ENCODE measurements at places on chromosomes 1 and 21.

DNA sequence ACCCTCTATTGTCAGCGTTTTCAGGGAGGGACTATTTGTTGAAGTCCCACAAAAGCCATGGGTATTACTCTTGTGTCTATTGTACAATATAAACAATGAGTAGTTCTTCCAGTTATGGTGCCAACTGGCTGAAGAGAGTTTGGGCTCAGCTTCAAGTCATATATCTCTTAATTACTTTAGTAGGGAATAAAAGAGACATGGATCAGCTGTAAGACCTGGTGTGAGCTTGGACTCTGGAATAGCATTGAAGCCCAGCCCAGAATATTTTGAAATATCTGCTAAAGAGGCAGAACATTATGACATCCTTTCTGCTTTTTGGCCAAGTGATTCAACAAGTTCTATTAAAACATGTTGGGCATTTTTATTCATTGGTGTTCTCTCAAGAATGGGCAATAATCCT is 224.9 kb downstream of the BACH1 start:
- no peak for DNase-seq

- DNase-seq, result no peak
Measured at GRCh38 chr1:8481650-8482380, 163.9 kb downstream of the SLC45A1 start.

- no peak for DNase-seq
Measured at GRCh38 chr1:174352883-174353608, 94.7 kb upstream of the GPR52 start.

DNA sequence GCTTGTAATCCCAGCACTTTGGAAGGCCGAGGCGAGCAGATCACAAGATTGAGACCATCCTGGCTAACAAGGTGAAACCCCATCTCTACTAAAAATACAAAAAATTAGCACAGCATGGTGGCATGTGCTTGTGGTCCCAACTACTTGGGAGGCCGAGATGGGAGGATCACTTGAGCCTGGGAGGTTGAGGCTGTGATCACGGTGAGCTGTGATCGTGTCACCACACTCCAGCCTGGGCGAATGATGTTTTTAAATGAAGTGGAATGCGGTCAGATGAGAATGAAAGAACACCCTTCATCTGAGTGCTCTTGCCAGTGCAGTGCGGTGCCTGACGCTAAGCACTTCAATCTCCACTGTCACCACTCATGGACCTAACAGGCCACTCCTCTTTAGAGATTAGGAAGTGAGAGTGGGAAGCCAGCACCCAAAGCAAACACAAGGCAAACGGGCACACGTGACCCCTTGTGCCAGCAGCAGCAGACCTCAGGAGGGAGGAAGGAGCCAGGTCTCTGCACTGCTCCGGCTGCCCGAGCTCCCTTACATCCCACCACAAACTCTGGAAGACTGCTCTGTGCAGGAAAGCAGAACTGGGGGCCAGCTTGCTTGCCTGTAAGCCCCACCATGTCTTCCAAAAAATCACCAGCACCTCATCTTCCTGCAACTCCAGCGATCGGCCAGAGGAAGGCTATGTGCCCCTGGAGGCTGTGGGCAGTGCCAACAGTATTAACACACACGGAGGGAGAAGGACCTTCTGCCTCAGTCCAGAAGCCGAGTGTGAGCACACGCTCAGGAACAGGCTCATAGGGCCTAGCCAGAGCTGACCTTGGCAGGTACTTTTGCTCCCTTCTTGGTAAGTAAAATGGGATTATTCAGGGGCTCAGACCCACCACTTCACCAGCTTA is 9.7 kb downstream of the CTNNBIP1 start:
- DNase-seq, result no peak

- DNase-seq, result no peak
Measured at GRCh38 chr1:74583397-74583796, 71.0 kb upstream of the LRRC53 start.
